Hippocampal formation (tissue), 2 donors: ENCODE measurements at places on chromosomes 7 and 10.

DNA sequence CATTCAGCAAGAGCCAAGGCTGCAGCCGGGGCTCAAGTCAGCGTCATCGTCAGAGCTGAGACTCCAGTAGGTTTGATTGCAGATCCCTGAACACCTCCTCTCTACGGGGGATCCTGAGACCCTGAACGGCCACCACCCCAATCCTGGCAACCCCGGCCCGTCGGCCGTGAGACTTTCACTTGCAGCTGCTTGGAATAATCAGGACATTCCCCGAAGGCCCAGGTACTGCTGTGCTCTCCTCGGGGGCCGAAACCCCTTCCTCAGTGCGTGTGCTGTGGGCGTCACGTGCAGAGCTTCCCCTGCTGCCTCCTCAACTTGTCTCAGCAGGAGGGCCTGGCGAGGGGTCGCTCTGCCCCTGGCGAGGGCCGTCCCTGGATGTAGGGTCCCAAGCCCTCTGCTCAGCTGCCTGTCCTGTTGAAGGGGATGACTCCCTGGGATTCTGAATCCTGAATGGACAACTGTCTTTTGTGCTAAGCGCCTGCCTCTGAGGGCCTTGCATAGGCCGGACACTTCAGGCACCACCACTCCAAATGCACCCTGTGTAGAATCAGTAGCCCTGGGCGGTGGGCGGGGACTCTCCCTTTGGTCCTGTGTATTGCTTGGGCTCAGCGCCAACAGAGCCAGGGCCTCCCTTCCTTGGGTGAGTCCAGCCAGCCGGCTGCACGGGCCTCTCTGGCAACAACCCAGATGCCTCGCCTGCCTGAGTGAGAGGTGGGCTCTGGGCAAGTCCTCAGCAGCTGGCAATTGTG is 63.8 kb upstream of the EBF3 start:
- DNase-seq, result no peak

- DNase-seq, result no peak
These were observed 523.9 kb downstream of the SUGCT start for GRCh38 chr7:40658729-40659128.

- DNase-seq, result no peak
These were observed 39.4 kb downstream of the BAMBI start for GRCh38 chr10:28716748-28717147.

- DNase-seq, result no peak
These were observed 1.0 kb downstream of the SEPHS1 start for GRCh38 chr10:13347043-13347499.

DNA sequence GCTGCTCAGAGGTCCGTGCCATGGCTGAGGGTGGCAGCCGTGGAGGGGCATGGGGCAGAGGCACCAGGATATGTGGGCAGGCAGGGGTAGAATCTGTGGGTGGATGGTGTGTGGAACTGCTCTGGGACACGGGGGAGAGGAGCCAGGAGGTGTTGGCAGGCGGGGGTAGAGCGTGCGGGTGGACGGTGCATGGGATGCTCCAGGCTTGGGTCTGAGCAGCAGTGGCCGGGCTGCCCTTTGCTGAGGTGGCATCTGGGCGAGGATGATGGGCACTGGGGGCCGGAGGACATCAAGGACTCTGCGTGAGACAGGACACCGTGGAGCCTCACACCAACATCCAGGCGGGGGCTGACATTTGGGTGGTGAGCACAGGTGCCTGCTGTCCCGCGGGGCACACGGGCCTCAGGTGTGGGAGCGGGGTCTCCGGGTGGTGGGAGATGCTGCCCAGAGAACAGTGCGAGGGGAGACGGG is 46.2 kb downstream of the JAKMIP3 start:
- DNase-seq, result no peak

GRCh38 chr7:33503736-33504135 is 374.4 kb downstream of the BBS9 start:
- DNase-seq, result no peak

DNA sequence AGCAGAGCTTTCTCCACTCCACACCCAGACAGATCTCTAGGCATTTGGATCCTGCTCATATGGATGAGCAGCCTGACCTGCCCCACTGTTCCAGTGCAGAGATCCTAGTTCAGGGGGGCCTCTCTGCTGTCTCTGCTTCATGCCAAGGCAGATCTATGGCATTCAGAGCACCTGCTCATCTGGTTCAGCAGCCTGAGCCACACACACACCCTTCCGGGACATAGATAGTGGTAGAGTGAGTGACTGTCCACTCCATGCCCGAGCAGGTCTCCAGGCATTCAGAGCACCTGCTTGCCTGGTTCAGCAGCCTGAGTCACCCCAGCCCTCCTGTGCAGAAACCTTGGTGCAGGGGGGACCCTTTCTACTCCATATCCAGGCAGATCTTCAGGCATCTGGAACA is 54.3 kb upstream of the ZNF800 start:
- no peak for DNase-seq

- DNase-seq, result peak; percentile 71
These were observed 47.1 kb downstream of the SYPL1 start for GRCh38 chr7:106064771-106065574.
